MV-4-11 (cell line): ENCODE measurements at places on chromosomes 7 and 10.

GRCh38 chr10:52644373-52645186, 128.0 kb downstream of the MBL2 start:
- DNase-seq = no peak

DNA sequence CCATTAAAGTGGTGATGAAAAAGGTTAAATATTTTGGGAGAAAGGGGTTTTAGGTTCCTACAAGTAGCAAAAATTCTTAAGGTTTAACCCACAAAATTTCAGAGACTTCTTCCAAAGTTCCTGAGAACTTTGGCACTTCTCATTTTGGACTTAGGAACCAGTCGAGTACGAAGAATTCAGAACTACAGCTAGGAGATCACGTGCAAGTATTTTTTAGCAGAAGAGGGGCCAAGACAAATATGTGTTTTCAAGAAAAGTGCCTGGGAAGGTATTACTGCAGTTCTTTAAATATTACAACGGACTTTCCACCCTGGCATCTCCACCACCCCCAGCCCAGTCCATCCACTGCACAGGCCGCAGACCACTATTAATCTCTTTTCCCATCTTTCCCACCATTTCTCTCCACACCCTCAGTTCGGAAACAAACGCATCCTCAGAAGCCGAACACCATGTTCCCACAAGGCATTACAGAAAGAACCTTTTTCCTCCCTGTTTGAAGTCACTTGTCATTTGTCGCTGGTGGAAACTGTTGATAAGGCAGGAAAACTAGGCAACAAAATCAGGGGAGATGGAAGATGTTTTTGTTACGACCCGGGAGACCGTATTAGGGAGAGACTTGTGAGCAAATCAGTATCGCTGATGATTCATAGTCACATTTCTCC, 7.1 kb downstream of the INHBA start:
- DNase-seq = no peak

GRCh38 chr10:91513598-91514424, 103.7 kb downstream of the HECTD2 start:
- DNase-seq = no peak

DNA sequence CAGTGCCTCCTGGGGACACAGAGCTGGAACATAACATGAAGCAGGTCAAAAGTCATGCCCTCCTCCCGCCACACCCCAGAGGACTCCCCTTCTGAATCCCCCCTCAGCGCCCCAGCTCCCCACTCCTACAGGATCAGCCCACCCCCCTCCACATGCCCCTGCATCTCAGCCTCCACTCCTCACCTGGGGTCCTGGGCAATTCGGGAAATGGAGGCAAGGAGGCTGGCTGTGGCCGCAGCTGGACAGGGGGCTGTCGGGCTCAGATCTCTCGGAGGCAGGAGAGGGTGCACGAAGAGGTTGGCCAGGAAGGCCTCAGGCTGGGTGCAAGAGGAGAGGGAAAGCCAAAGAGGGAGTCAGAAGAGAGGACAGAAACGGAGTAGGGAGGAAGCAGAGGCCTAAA, 7.8 kb downstream of the ATG9B start:
- DNase-seq = no peak

GRCh38 chr7:112049555-112050249, 156.5 kb downstream of the DOCK4 start:
- DNase-seq = no peak

- DNase-seq = no peak
Observed at GRCh38 chr7:21923658-21924057, 22.0 kb downstream of the CDCA7L start.

- no peak for DNase-seq
Observed at GRCh38 chr10:11908991-11909390, 85.8 kb downstream of the PROSER2 start.

GRCh38 chr10:126663880-126664279, 6.6 kb downstream of the C10orf90 start:
- DNase-seq = peak; percentile 48

GRCh38 chr7:44323381-44324203, 1.8 kb downstream of the CAMK2B start:
- no peak for DNase-seq

- DNase-seq = no peak
Observed at GRCh38 chr7:24054236-24054635, 229.8 kb upstream of the NPY start.

DNA sequence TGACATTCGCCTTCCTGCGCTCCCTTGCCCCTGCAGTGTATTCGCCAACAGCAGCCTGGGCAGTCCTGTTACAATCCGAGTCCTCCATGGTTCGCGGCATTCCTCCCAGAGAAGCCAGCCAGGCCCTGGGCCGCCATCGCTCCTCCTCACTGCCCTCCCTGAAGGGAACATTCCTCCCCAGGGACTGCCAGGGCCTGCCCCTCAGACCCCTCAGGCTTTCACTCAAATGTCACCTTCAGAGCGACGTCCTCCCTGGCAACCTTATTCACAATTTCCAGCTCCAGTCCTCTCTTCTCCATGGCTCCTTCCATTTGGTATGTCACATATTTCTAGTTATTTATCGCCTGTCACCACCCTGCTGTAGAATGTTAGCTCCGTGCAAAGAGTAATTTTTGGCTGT, 17.4 kb downstream of the ADAMTS14 start:
- no peak for DNase-seq

- no peak for DNase-seq
Observed at GRCh38 chr7:119197172-119197876, 972.8 kb downstream of the ANKRD7 start.

- no peak for DNase-seq
Observed at GRCh38 chr7:408751-409311, 110.8 kb downstream of the PDGFA start.

DNA sequence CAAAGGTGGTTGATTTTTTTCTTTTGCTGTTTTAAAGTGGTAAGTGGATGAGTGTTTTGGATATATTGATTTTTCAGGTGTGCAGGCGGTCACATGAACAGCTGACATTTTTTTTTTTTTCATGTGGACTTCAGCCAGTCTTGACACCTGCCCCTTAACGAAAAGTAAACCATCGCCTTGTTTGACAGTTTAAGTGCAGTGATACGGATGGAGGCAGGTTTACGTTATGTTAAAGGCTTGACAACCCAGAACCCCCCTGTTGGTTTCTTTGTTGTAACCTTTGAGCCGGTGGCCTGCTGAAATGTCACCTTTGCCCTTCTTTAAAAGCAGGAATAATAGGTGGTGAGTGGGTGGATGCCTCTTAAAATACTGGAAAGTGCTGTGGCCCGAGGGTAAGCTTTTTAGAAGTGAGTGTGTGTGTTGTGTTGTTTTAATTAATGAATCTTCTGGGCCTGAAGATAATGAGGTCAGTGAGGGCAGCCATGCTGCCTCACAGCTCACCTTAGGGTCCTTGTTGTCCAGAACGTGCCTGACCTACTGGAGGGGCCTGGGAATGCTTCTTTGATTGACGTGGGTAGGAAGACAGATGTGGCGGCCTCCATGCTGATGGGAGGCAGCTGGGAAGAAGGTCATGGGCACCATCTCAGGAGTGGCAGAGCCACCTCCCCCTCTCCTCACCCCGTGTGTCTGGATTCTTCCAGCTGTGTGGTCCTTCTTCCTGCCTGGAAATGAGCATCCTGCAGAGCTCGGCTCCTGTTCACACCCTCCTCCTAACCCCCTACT, 69.8 kb downstream of the TCF7L2 start:
- no peak for DNase-seq

DNA sequence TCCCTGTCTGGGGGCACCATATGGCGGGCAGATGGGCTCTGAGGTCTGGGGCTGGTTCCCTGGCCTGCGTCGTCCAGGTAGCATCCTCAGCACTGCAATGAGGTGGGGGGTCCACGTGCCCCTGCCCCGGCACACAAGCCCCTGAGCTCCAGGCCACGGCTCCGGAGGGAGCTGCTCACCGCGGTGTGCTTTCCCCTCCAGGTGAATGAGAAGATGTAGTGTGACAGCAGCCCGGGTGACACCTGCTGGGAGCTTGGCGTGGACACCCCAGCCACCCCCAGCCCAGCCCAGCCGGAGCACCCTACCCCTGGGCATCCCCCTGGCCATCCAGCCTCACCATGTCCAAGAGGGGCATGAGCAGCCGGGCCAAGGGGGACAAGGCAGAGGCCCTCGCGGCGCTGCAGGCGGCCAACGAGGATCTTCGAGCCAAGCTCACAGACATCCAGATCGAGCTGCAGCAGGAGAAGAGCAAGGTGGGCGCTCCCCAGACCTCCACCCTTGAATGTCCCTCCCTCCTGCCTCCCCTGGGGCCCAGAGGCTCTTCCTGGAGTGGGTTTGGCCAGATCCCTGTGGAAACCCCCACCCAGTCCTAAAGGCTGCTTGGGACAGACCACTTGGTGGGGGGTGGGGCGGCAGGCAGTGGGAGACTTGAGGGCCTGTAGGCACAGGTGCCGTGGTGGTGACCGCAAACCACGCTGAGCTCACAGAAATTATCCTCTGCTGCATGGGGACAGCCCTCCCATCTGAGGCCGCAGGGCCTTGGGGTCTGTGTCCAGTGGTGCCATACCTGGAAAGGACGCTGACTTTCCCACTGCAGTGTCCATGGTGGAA, 38.9 kb downstream of the JAKMIP3 start:
- no peak for DNase-seq

DNA sequence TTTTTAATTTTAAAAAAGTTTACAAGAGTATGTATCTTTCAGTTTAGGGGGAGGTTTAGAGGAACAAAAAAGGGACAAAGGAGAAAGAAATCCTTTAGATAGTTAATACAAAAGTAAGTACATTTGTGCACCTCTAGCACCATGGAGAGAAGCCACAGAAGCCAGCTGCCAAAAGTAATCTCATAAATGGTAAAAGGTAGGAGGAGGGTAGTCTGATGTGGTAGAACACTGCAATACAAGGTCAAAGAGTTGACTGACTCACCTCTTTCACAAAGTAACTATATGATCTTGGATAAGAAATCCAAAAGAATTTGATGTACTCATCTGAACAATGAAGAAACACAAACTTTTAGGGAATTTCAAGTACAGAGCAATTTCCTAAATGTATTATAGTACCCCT, 68.1 kb downstream of the CNOT4 start:
- DNase-seq = no peak

DNA sequence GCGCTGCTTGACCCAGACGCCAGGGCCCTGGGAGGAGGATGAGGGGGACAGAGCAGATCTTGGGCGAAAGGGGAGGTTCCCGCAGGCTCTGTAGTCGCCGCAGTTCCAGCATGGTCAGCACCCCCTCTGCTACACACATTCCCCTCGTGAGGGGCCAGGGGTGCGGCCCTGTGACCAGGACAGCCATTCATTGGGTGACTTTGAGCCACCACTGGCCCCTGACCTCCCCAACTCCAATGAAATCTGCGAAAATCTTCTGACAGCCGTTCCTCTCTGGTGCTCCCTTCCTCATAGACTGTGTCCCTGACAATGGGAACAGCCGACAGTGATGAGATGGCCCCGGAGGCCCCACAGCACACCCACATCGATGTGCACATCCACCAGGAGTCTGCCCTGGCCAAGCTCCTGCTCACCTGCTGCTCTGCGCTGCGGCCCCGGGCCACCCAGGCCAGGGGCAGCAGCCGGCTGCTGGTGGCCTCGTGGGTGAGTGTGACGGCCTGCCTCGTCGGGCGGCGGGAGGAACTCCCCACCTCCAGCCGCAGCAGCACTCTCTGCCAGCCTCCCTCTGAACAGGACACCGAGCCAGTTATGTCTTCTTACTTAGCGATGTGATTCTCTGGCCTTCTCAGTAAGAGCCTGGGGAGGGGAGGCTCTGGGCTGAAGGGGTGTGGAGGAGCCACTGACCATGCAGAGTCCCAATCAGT, 825 bp downstream of the TMEM176A start:
- DNase-seq = no peak

DNA sequence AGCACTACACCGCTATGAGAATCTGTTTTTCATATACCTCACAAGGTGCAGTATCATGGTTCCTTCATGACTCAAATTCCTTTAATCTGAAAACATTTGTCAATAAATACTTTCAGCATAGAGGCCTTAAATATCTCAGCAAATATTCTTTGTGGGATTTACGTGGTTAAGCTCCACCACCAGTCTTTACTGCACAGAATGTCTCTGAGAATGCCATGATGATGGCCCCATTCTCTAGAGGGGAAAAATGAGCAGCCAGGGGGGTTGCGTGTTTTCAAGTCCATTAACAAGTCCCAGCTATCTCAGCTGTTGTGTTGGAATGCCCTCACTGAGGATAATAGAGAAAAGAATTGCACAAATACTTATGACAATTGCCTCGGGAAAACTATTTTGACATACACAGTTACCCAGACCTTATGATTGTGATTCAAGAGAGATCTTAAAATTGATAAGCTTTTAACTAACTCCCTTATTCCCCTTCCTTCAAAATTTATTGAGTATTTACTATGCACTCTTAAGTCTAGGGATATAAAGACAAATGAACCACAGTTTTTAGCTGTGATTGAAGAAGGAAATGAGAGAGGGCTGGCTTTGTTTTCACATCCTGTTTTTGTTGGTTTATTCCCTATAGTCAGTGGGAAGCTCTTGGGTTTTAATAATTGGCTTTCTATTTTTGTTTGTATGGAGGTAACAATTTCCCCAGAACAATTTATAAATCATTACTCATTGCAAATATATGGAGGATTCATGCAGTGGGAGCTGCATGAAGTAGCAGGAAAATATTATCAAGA, 176.5 kb upstream of the VWC2 start:
- peak; percentile 49 for DNase-seq

GRCh38 chr10:54487743-54488142, 313.3 kb downstream of the PCDH15 start:
- DNase-seq = no peak

- DNase-seq = no peak
Observed at GRCh38 chr10:60338786-60339185, 50.9 kb downstream of the ANK3 start.

DNA sequence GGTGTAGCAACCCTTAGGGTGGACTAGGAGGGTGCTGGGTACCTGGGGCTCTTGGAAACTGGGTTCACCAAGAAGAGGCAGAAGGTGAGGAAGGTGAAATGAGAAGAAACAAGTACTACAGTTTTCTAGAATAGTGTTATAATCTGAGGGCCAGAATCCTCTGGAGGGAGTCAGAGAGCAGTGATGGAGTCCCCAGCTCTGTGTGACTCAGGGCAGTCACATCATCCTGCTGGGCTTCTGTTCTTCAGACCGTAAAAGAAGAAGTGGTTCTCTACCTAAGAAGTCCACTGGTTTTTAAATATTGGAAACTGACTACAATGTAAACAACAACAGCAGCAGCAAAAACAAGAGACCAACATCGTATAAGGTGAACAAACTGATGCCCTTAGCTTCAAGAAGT, 197.3 kb downstream of the PRPF18 start:
- peak; percentile 55 for DNase-seq

DNA sequence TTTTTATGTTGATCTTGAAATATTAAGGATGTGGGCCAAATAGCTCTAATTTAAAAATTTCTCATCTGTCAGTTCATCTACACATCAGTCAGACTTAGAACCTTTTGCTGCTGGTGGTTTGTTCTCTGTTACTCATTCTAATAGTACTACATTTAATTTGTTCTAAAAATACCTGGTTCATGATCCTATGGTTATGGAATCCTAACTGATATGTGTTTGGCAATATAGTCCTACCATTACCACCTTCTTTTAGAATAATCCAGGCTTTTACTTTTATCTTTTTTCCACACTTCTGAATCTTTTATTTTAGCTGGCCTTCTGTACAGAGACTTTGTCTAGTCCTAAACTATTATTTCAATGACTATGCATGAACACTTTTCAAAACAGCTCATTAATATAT, 116.9 kb downstream of the SVOPL start:
- no peak for DNase-seq

GRCh38 chr7:128915841-128916642, 5.5 kb upstream of the KCP start:
- DNase-seq = no peak

- no peak for DNase-seq
Observed at GRCh38 chr7:15839416-15840100, 153.1 kb upstream of the MEOX2 start.

GRCh38 chr10:122102869-122103525, 114.0 kb downstream of the TACC2 start:
- DNase-seq = no peak
